ENCODE measurements at places on chromosomes 12 and 14.

GRCh38 chr12:106101803-106102202 lies 37.0 kb downstream of the NUAK1 start:
- DNase-seq = no peak

GRCh38 chr12:108637222-108637971 lies 3.7 kb upstream of the SELPLG start:
- DNase-seq = no peak

GRCh38 chr14:75631453-75631831 lies 29.2 kb downstream of the ERG28 start:
- DNase-seq = no peak

- DNase-seq = no peak
These were observed 4.8 kb downstream of the CATSPERB start for GRCh38 chr14:91727121-91727520.

- peak; percentile 23 for DNase-seq
These were observed 66.2 kb downstream of the RNF34 start for GRCh38 chr12:121465921-121466793.

GRCh38 chr12:27237790-27238771 lies 6.0 kb upstream of the STK38L start:
- no peak for DNase-seq

DNA sequence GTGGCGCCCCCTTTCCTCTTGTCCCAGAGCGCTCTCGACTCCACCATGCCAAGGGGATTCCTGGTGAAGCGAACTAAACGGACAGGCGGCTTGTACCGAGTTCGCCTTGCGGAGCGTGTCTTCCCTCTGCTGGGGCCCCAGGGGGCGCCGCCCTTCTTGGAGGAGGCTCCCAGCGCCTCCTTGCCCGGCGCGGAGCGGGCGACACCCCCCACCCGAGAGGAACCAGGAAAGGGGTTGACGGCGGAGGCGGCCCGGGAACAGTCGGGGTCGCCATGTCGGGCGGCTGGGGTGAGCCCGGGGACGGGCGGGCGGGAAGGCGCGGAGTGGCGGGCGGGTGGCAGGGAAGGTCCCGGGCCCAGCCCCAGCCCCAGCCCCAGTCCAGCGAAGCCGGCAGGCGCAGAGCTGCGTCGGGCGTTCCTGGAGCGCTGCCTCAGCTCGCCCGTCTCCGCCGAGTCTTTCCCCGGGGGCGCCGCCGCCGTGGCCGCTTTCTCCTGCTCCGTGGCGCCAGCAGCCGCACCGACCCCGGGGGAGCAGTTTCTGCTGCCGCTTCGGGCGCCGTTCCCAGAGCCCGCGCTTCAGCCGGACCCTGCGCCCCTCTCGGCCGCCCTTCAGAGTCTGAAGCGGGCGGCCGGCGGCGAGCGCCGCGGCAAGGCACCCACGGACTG lies 376 bp downstream of the INSM2 start:
- DNase-seq = no peak

DNA sequence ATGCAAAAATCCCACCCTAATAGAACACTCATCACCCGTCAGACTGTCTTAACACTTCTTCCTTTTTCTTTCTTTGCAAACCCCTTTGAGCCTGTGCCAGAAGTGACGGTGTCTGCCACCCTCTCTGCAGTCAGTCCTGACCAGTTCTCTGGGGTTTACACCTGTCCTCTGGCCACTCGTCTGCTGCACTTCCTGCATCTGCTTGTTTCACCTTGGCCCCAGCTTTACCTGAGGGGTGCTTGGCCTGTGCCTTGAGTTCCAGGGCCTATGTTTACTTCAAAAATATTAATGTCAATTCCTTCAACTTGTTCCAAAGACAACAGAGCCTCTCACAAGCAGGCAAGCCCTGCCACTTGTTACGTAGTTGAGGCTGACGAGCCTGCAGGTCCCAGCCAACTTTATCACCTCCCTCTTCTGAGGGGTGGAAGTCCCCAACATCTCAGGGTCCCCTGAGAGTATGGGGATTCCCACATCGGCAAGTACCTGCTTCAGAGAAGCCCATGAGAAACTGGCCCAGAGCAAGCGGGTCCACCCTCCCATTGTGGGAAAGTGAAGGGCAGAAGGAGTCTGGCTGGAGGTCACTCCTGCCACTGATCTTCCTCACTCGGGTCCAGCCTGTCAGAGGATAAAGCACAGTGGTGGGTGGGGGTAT lies 205.4 kb downstream of the DAD1 start:
- DNase-seq = no peak

- DNase-seq = no peak
These were observed 68.7 kb downstream of the SERPINA3 start for GRCh38 chr14:94680862-94681288.

DNA sequence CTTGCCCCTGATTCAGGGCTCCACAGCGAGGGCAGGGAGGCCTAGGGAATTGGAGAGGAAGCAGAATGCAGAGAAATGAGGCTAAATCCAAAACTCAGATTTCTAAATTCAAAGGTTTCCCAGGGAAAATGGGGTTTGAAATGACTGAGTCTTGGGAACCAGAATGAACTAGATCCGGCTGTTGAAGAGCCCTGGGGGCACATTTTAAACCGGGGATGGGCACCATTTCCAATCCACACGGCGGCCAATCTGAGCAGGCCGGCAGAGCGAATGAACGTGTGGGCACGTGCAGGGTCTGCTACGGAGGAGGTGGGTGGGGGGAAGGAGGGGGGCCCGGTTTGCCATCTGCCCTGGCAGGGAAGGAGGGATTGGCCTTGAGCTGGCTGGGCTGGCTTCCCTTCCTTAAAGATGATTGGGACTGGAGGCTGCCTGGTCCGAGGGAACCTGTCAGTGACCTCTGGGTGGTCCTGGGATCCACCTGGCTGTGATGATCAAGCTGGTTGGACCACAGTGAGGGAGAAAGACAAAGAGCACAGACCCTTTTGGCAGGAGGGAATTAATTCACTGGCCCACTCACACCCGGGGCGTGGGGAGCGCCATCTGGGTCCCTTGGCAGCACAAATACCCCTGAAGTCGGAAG lies 161.0 kb downstream of the RBM19 start:
- DNase-seq = no peak

GRCh38 chr14:95516554-95517181 lies at the start of gene SYNE3:
TSS of gene SYNE3 (minus strand) at chr14:95516650. CDS start at chr14:95475821, 40,829 bp downstream.
- DNase-seq = no peak

DNA sequence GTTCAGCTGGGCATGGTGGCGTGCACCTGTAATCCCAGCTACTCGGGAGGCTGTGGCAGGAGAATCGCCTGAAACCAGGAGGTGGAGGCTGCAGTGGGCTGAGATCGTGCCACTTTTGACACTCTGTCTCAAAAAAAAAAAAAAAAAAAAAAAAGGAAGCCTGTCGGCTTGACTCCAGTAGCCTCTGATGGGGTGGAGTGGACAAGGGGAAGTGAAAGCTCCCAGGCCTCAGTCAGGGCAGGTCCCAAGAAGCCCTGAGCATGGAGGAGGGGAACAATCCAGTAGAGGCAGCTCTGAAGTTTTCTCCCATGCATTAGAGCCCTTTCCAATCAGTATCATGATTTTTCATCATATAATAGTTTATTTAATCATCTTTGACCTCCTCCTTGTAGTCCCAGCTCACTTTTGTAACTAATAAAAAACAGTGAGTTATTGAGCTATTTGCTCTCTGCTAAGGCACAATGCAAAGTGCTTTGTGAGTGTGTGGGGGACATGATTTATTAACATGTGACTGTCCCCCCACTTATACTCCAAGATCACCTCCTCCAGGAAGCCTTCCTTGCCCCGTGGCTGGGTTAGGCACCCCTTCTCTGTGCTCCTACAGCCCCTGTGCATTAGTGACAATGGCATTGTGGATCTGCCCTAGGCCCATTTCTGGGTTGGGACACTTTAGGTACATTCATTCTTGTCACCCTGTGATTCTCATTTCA lies 4.7 kb upstream of the SSH1 start:
- DNase-seq = no peak

GRCh38 chr12:116598311-116599284 lies 39.4 kb downstream of the MAP1LC3B2 start:
- DNase-seq = no peak

- DNase-seq = no peak
These were observed 3.2 kb downstream of the SIX4 start for GRCh38 chr14:60720962-60721325.

DNA sequence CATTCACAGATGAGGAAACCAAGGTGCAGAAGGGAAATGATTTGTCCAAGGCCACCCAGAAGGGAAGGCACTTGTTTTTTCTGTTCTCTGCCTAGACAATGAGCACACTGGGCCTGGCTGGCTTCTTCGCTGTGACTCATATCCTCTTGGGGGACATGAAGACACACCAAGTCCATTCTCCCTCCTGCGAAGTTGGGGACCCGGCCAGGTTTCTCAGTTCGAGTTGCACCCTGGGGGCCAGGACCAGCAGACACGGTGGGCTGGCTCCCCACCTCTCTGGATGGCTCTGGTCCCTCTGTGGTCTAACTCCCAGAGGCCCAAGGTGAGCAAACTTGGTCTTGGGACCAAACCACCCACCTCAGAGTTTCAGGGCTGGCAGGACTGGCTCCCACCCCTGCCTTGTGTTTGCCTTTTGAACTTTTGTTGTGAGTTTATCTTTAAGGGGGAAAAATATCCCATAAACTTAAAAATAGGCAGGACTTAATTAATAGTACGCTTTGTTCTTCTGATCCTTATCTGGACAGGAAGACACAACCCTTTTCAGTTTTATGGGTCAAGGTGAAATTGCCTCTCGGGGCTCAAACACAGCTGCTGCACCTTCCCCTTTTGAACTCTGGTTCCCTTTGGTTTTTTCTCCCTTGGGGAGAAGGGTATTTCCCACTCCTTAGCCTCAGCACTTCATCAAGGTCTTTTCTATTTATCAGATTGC lies 9.0 kb upstream of the MLEC start:
- no peak for DNase-seq

DNA sequence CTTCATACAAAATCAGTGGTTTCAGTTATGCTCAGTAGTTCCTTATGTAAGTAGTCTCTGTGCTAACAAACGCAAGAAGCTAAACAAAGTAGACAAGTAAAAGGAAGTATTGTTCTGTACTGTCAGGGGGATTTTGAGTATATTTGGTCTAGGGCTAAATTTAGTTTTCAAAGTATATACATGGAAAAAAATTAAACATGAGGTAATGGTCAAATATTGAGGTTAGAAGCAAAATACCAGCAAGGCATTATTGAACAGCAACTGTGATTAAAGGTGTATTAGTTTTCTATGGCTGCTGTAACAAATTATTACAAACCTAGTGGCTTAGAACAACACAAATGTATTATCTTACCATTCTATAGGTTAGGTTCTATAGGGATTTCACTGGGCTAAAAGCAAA lies 18.8 kb downstream of the GNG2 start:
- DNase-seq = no peak

DNA sequence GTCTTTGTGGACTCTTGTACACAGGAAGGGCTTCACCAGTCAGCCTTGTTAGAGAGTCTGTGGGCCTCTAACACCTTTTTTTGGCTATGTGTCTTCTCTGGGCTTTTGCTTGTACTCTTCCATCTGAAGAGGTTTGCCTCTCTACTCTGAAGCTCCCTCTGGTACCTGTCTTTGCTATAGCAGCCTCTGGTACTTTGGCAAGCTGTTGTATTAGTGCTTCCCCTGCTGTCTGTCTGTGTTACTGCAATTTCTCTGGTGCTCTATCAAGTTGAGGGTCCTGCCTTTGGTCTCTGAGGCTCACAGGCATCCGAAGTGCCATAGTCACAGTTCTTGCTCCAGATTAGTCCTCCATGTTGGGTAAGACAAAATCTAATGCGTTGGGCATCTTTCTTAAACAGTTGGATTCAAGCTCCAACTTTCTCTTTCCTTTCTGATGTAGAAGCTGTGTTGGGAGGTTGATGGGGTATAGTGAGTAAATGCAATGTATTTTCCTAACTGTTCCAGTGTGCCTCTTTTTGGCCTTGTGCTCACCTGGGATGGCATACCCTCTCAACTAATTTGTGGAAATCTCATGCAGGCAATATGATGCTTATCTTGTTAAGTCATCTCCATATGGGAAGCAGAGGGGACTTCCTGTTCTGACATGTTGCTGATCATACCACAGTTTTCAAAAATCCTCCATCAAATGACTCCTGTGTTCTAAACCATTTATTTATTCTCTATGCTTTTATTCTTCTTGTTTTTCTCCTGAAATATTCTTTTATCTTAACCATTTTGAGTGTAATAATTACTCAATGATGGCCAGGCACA lies 88.8 kb downstream of the ATF7IP start:
- peak; percentile 20 for DNase-seq

DNA sequence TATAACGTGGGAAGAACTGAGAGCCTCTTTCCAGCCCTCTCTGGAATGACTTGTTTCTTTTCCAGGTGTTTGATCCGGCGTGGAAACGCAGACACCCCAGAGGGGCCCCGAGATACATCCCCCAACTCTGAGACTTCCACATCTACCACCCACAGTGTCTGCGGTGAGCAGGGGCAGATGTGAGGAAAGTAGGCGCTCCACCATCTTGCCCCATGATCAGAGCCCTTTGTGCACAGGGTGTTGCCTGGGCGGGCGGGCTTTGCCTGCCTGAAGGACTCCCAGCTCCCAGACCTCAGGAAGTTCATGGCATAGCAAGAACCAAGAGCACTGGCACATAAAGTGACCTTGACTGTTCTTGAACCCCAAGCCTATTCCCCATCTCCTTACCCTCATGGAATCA lies 2.8 kb downstream of the CARMIL3 start:
- no peak for DNase-seq

GRCh38 chr12:89707703-89708564 lies 704 bp downstream of the ATP2B1 start:
- peak; percentile 18 for DNase-seq

DNA sequence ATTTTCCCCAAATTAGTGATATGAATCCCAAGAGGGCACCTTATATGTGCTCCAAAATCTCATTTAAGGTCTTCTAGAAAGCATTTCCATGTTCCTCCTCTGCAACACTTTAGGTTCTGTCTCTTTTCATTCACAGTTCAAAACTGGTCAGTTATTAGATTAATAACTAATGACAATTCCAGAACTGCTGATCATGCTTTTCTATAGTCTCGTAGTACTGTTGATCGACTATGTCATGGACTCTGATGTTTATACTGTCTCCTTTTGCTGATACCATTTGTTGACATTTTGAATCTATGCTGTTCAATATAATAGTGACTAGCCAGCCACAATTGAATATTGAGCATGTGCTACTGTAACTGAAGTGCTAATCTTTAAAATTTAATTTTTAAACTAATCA lies 728.3 kb downstream of the LRFN5 start:
- no peak for DNase-seq

GRCh38 chr14:81386290-81386745 lies 13.8 kb downstream of the STON2 start:
- no peak for DNase-seq

GRCh38 chr14:59374048-59374447 lies 91.1 kb downstream of the GPR135 start:
- DNase-seq = no peak

DNA sequence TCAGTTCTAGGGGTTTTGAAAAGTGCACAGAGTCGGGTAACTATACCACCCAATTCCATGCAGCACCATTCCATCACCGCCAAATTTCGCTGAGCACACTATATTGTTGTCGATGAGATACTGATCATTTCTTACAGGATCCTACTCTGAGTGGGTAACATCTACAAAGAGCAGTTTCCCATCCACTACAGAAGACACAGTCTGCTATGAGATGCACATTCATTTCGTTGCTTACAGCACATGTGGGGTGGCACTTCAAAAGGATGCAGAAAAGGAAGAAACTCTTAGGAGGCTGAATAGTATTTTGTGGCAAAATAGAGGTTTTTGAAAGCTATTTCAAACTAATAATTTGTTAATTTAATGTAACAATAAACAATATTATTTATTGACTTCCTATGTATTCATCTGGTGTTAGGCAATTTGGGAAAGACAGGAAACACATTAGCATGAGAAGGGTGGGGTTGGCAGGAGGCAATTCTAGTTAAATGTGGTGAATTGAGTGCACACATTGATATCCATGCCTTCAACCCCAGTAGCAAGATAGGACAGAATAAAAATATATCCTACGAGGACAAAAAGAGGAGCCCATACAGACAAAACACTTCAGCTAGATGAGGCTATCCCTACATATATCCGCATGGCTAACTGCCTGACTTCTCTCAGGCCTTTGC lies 186.8 kb upstream of the PARP11 start:
- no peak for DNase-seq

All from Caki2 (cell line).